PC-9 (cell line): ENCODE measurements at places on chromosomes 2 and 18. TPM values are rescaled to one million over a fixed set of nuclear protein-coding genes. Genes with fewer than 3 reads are reported as not detected.

AGPS gene
- 101 and 107 TPM in 2 replicates for total RNA-seq

C1GALT1C1L gene
- 3.7 and 4.6 TPM in 2 replicates for total RNA-seq

NCKAP5 gene
- not detected in 2 replicates for total RNA-seq

RGPD8 gene
- 5.0 and 7.0 TPM in 2 replicates for total RNA-seq

SP140 gene
- total RNA-seq, result 0.58 and 0.83 TPM in 2 replicates

VAMP5 gene
- 7.2 and 7.4 TPM in 2 replicates for total RNA-seq

DNAJC10 gene
- total RNA-seq, result 160 and 167 TPM in 2 replicates

FHL2 gene
- total RNA-seq, result 109 and 117 TPM in 2 replicates

GRCh38 chr2:156334496-156335478 lies 2.3 kb upstream of the NR4A2 start:
- H3K27ac ChIP-seq, result peak overlapping the region; percentile 80
- no peaks in the 10 kb centered on the region for H3K36me3 ChIP-seq
- DNase-seq, result peak; percentile 63
- H3K4me1 ChIP-seq, result peaks cover 11% of the 10 kb centered on the region
- H3K27me3 ChIP-seq, result no peaks in the 10 kb centered on the region

GRCh38 chr18:10688766-10689165 lies 162.9 kb downstream of the NAPG start:
- H3K27ac ChIP-seq, result no peak overlapping the region
- no peak overlapping the region for H3K4me3 ChIP-seq
- no peaks in the 10 kb centered on the region for H3K36me3 ChIP-seq

- H3K27me3 ChIP-seq, result no peaks in the 10 kb centered on the region
- H3K4me1 ChIP-seq, result no peaks in the 10 kb centered on the region
These were observed 271.5 kb downstream of the HDAC4 start for GRCh38 chr2:239129147-239129920.

GRCh38 chr2:188787658-188788240 lies 186.4 kb upstream of the COL3A1 start:
- H3K4me3 ChIP-seq, result no peak overlapping the region
- H3K27me3 ChIP-seq, result no peaks in the 10 kb centered on the region
- DNase-seq, result no peak
- no peaks in the 10 kb centered on the region for H3K4me1 ChIP-seq
- H3K36me3 ChIP-seq, result no peaks in the 10 kb centered on the region

- peak overlapping the region; percentile 4; the same call in 1 of the 2 replicates for H3K4me3 ChIP-seq
- DNase-seq, result no peak
- 0 out of 2 replicates have a peak, but pooled peaks cover 11% of the 10 kb centered on the region for H3K27me3 ChIP-seq
- H3K4me1 ChIP-seq, result peaks cover 18% of the 10 kb centered on the region
- no peaks in the 10 kb centered on the region for H3K36me3 ChIP-seq
These were observed 77.5 kb downstream of the CDCA7 start for GRCh38 chr2:173432049-173432754.

DNA sequence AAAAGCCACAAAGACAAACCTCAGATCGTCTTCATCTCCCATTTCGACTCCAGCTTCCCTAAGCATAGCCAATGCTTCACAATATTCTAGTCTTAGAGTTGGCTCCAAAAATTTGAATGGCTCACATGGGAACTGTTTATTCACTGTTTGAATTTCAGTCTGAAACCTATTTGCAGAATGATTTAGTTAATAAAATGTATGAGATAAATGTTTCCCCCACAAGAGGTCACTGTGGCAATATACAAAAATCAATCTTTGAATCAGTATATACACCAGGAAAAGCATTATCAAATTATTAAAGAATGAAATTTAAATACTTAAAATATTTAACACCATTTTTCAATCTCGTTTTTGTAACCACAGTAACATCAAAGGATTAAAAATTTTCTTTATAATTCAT lies 40.0 kb upstream of the MCM6 start:
- DNase-seq, result no peak
- H3K4me3 ChIP-seq, result no peak overlapping the region

GRCh38 chr2:113203901-113204519 lies 30.2 kb downstream of the PSD4 start:
- peak; percentile 79 for DNase-seq
- peaks cover 6% of the 10 kb centered on the region; the same call in 1 of the 2 replicates for H3K4me1 ChIP-seq
- no peak overlapping the region for H3K4me3 ChIP-seq

GRCh38 chr2:99348173-99348572 lies 11.0 kb downstream of the EIF5B start:
- H3K27ac ChIP-seq, result no peak overlapping the region
- no peaks in the 10 kb centered on the region for H3K4me1 ChIP-seq
- DNase-seq, result no peak
- no peak overlapping the region for H3K4me3 ChIP-seq
- no peaks in the 10 kb centered on the region for H3K27me3 ChIP-seq
- H3K36me3 ChIP-seq, result no peaks in the 10 kb centered on the region

DNA sequence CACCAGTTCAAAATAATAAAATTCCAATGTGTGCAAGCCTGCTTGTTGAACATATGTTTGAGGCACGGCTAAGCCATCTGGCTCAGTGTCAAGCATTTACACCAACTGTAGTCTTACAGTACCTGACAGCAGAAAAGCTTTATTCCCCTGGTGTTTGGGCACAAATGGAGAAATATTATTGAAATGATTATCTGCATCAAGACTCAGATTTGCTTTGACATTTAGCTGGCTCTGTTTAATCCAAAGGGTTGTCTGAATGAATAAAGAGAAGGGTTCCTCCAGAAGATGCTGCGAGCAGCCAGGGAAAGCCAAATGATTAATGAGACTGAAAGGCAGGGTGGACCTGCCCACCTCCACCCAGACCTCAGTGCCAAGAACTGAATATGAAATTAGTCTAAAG lies 393.2 kb upstream of the GALNT5 start:
- no peaks in the 10 kb centered on the region for H3K27me3 ChIP-seq
- DNase-seq, result no peak
- no peaks in the 10 kb centered on the region for H3K4me1 ChIP-seq
- H3K36me3 ChIP-seq, result no peaks in the 10 kb centered on the region

DNA sequence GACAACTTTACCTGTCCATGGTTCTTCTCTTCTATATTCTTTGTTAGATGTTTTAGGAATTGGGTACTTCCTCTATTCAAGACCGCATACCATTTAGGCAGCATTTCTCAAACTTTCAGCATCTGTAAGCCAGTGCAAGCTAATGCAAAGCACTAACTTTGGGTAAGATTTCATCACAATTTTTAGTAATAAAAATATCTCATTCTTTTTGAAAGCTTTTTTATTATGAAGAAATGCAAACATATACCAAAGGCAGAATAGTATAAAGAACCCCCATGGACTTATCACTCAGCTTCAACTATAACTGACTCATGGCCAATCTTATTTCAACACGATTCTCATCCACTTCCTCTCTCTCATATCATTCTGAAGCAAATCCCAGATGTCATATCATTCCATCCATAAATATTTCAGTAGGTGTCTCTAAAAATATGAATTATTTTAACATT lies 32.9 kb downstream of the INO80C start:
- no peak overlapping the region for H3K27ac ChIP-seq
- no peak overlapping the region for H3K4me3 ChIP-seq
- no peaks in the 10 kb centered on the region for H3K27me3 ChIP-seq

DNA sequence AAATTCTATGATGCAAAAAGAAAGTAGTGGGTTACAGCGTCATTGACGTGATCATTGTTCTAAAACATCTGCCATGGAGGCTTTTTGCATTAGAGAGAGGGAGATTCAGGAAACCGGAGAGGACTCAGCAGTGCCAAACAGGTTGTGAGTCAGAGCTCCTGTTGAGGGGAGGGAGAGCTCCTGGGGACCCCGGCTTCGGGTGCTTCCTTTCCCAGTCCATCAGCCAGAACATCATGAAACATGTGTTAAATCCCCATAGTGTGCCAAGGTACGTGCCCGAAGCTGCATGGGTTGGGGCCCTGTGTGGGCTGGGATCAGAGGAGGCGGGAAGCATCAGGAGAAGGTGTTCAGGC lies 791 bp upstream of the CYRIA start:
- no peaks in the 10 kb centered on the region for H3K36me3 ChIP-seq
- DNase-seq, result no peak
- no peak overlapping the region for H3K27ac ChIP-seq
- H3K4me1 ChIP-seq, result peaks cover 9% of the 10 kb centered on the region
- H3K4me3 ChIP-seq, result no peak overlapping the region
